ENCODE measurements at places on chromosomes 16 and 17.

- DNase-seq, result no peak
Observed at GRCh38 chr17:42803074-42803883, 4.6 kb downstream of the CNTD1 start.

GRCh38 chr16:83737729-83738354 is 69.9 kb upstream of the HSBP1 start:
- no peak for DNase-seq

GRCh38 chr16:50467943-50468748 is 80.0 kb upstream of the NKD1 start:
- DNase-seq, result peak; percentile 63

DNA sequence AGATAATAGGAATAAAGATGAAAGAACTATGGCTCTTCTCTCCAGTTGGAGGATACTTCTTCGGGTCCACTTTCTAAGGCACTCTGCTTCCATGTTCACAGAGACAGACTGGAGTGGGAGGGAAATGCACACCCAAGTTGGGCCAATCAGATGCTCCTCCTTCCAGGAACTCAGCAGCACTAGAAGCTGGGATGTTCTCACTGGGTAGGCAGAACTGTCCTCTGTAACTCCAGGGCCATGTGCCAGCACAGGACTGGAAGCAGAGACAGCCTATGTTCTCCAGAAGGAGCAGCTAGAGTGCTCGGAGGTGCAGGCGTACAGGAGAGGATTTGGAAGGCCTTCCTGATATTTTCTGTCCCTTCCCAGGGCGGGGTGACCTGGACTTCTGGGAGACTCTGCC is 49.9 kb upstream of the SREBF1 start:
- no peak for DNase-seq

GRCh38 chr16:48911700-48912099 is 301.7 kb upstream of the N4BP1 start:
- DNase-seq, result no peak

DNA sequence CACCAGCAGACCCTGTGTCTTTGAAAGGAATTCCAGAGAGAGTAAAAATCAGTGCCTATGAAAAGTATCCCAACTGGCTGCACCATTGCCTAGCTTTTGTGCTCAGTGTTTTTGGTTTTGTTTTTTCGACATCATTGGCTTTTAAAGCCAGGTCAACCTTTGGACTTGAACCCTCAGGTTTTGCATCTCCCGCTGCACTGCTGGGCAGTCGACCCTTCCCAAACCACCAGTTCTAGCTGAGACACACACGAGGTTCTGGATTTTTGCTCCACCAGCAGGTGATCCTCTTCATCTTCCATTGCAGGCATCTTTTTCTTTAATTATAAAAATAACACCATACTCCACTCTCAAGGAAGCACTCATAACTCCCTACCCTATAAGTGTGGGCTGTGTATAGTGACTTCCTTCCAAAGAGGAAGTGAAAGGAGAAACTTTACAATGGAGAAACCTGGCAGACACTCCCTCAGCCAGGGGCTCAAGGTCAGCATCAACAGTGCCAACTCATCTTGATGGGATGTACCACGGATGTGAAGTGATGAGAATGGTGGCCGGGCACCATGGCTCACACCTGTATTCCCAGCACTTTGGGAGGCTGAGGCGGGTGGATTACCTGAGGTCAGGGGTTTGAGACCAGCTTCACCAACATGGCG is 57.8 kb downstream of the BMERB1 start:
- DNase-seq, result no peak

- DNase-seq, result no peak
Observed at GRCh38 chr16:86508028-86508946, 2.0 kb upstream of the FOXF1 start.

GRCh38 chr17:288802-289356 is 63.7 kb downstream of the RPH3AL start:
- DNase-seq, result no peak

DNA sequence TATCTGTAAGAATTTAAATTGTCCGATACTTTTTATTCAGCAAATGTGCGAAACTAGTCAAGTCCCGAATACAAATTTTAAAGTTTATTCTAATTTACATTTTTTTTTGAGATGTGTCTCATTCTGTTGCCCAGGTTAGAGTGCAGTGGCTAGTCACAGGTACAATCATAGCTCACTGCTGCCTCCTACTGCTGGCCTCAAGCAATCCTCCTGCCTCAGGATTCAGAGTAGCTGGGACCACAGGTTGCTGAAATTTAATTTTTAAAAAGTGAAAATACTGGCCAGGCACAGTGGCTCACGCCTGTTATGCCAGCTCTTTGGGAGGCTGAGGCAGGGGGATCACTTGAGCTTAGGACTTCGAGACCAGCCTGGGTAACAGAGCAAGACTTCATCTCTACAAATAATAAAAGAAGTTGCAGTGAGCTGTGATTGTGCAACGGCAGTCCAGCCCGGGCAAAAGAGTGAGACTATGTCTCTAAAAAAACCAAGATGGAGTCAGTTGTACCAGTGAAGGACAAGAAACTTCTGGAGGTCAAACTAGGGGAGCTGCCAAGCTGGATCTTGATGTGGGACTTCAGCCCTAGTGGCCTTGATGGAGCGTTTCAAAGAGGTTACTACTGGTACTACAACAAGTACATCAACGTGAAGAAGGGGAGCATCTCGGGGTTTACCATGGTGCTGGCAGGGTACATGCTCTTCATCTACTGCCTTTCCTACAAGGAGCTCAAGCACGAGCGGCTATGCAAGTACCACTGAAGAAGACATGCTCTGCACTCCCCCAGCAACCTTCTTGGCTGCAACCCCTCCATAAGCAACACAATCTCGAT is 5.6 kb downstream of the POLG2 start:
- no peak for DNase-seq
